ENCODE measurements at places on chromosomes 3 and 15.

DNA sequence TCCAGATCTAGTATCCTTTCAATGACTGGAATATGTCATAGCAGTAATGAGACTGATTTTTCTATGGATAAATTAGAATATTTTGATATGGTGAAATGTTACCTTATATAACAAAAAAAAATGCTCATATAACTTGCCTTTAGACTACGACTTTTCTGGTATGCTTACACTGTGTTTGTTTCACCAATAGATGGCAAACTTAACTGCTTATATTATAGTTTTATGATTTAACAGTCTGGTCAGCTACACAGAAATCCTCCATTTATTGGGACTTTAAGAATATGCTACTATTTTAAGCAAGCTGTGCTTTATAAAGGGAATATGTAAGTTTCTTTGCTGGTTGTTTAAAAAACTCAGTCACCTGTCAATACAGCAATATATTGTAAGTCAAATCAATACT, 205.6 kb downstream of the VGLL3 start:
- peak; percentile 65 for DNase-seq

DNA sequence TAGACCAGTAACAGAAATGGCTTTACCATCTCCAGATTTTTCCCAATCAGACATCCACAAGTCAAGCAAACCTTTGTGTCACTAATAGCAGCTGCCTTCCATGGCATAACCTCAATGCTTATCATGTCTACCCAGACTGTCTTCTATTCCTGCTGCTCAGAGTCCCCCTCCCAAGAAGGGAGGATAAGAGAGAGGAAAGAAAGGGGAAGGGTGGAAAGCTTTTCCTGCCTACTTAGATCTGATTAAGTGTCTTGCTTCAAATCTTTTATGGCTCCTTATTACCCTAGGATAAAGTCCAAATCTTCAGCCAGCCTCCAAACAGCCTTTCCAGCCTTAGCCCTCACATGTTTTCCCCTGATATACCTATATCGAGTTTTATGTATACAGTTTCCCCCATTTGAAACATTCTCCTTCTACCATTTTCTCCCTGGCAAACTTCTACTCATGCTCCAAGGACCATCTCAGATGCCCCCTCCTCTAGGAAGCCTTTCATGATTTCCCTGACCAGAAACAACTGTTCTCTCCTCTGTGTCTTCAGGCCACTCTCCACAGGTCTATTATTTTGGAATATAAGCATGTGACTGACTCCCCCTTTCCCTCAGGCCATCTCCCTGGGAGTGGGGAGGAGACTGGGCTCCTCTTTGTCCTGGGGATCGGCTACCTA, 7.9 kb upstream of the SSUH2 start:
- DNase-seq: no peak

GRCh38 chr15:74612677-74613076, 3.0 kb upstream of the CLK3 start:
- no peak for DNase-seq

DNA sequence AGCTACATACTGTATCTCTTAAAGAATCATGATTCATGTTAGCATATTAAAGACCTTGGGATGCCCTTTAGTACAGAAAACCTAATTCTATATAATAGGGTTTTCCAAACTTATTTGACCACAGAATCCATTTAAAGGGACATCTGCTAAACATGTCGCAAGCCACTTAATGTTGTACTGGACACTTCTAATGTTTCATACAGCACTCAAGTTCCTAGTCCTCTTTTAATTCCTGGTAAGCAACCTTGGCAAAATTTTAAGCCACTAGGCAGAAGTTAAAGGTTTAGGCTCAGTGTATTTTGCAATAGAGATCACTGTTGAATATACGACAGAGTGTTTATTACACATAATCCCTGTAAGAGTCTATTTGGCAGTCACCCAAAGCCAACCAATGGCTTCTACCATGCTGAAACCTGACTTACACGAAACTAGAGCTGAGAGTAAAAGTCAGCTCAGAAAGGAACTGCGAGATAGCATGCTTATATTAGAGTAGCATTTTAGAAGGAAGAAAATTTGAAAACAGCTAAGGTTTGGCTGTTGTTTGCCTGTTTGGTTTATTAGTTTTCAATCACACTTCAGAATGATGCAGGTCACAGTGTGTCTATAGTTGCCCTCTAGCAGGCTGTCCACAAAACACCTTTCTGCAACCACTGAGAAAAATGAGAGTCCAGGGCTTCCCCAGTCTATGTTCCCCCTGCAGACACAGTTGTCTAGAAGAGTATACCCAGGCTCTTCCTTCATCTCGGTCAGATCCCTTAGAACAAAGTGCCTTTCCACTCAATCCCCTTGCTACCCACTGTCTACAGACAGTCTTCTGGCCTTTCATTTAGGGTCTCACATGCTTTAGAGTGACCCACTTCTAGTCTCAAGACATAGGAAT, 104.4 kb downstream of the FMN1 start:
- peak; percentile 76 for DNase-seq

- no peak for DNase-seq
Measured at GRCh38 chr3:8658306-8659212, 14.0 kb upstream of the SSUH2 start.

DNA sequence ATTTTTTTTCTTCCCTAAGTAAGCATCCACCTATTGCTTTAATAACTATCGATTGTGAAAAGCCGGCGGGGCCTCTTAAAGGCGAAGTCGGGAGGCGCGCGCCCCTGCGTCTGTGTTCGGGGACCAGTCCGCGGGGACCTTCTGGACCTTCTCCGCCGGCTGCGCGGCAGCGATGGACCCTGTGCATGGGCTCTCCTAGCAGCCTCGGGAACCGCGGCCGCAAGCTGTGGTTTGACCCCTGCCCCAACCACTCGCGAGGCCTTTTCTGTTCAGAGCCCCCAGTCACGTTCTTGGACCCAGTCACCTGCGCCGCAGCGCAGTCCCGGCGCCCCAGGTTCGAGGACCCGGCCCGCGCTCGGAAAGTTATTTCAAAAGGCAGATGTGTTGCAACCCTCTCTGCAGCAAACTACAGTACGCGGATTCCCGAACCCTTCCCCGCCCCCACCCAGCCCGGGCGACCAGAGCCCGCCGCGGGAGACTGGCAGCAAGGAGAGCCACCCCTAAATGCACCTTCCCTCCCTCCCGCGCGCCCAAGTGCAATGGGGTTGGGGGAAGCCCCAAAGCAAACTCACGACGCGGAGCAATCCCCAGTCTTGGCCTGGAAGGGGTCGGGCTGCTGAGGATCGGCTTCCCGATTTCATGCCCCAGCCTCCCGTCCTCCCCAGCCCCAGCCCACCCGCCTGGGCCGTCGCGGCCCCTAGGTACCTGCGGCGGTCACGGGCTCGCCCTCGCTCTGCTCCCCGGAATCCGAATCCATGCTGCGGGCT, 684 bp downstream of the TNFAIP8L3 start:
- no peak for DNase-seq

DNA sequence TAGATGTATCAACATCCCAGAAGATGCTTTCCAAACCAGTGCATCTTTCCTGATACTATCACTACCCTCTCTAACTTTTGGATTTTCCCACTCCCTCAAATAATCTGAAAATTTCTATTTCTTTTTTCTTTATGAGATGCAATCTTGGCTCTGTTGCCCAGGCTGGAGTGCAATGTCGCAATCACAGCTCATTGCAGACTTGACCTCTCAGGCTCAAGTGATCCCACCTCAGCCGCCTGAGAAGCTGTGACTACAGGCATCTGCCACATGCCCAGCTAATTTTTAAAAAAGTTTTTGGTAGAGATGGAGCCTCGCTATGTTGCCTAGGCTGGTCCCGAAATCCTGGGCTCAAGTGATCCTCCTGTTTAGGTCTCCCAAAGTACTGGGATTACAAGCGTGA, 239.7 kb downstream of the SUCLG2 start:
- peak; percentile 10 for DNase-seq

GRCh38 chr3:105812194-105812586, 56.6 kb downstream of the CBLB start:
- DNase-seq: peak; percentile 82

- no peak for DNase-seq
Measured at GRCh38 chr3:71454512-71455403, 128.8 kb downstream of the FOXP1 start.

DNA sequence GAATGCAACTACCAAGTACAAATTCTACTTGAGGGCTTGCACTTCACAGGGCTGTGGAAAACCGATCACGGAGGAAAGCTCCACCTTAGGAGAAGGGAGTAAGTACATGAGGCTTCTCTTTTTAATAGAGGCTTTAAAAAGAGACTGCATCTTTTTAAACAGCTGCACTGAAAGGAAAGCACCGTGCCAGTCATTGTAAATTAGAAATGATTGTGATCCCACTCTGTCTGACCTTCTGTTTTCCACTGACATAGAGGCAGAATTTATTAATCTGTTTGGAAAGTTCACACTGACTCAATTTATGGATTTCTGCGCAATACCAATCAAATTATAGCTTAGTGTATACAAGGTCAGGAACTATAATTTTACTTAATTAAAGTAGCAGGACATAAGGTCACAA, 198.2 kb downstream of the CHL1 start:
- DNase-seq: no peak

DNA sequence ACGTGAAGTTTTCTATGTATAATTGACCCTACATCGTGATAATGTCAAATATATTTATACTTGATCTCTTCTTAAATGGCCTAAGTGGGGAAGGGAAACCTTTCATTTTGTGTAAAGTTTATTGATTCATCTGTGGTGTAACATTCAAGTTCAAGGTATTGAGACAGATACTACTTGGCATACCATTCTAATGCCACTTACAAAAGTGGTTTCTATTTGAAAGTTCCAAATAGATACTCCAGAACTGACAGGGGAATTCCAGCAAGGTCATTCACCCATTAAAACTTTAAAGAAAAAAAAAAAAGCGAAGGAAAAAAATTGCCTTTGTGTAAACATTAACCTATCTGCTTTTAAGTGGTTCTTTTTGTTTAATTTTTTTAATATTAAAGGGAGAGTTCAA, 45.3 kb upstream of the MAP3K13 start:
- DNase-seq: no peak

GRCh38 chr3:67048715-67049074, 50.6 kb downstream of the KBTBD8 start:
- DNase-seq: no peak

- DNase-seq: peak; percentile 89
Measured at GRCh38 chr15:64693134-64693533, 82.3 kb downstream of the RBPMS2 start.

GRCh38 chr3:11391174-11391879, 119.1 kb downstream of the ATG7 start:
- no peak for DNase-seq

- no peak for DNase-seq
Measured at GRCh38 chr3:54713455-54713854, 214.4 kb downstream of the LRTM1 start.

DNA sequence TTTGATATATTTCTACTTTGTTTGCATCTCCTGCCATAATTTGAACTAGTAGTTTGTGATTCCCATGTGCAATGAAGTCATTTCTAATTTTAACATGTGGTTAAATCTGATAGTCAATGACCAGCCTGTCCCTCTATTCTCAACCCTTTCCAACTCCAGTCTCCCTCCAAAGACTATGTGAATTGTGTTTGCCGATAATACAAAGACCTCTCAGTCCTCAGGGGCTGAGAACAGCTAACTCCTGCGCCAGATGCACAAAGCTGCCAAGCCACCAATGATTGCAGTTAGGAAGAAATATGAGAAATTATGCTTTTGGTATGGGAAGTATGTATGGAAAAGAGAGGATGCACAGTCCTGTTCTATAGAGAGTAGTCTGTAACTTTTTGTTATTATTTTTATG, 54.0 kb downstream of the KCNH8 start:
- no peak for DNase-seq

- peak; percentile 68 for DNase-seq
Measured at GRCh38 chr3:126245811-126246727, 65.7 kb upstream of the ALDH1L1 start.

- DNase-seq: no peak
Measured at GRCh38 chr15:74022706-74023470, 28.4 kb downstream of the PML start.

- DNase-seq: no peak
Measured at GRCh38 chr3:122239112-122239511, 55.6 kb downstream of the CASR start.

GRCh38 chr3:2370317-2370716, 271.7 kb downstream of the CNTN4 start:
- DNase-seq: no peak

DNA sequence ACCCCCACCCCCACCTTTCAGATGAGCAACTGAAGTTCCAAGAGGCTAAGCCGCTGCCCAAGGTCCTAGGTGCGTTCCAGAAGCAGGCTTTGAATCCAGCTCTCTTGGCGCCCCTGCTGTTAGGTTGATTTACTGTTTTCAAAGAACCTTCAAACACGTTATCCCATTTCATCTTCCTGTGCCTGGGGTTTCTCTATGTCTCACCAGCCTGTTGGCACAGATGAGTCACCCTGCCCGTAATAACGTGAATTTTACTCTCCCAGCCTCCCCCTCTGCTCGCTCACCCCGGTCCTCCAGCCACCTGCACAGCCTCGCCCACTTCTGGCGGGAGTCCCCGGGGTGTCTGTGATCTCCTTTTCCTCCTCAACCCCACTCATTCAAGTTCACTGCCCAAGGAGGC, 13.0 kb upstream of the TSEN2 start:
- no peak for DNase-seq

All from fibroblast of mammary gland (primary cell).